ENCODE measurements at places on chromosomes 1 and 21. TPM values are rescaled to one million over a fixed set of nuclear protein-coding genes. Genes with fewer than 3 reads are reported as not detected.

GRCh38 chr1:10630661-10631120 is 155.9 kb downstream of the PEX14 start:
- DNase-seq: no peak

GRCh38 chr1:86478416-86479156 is 9.9 kb downstream of the CLCA1 start:
- no peak for DNase-seq

- DNase-seq: peak; percentile 93
Measured at GRCh38 chr1:203306089-203306964, 1.0 kb downstream of the BTG2 start.

GRCh38 chr1:114468710-114469468 is 42.1 kb downstream of the TRIM33 start:
- no peak for DNase-seq

The SFN gene
- not detected for total RNA-seq

The NSL1 gene
- total RNA-seq: 30.1 TPM

GRCh38 chr1:24968941-24969585 is 39.0 kb upstream of the RUNX3 start:
- DNase-seq: no peak

DNA sequence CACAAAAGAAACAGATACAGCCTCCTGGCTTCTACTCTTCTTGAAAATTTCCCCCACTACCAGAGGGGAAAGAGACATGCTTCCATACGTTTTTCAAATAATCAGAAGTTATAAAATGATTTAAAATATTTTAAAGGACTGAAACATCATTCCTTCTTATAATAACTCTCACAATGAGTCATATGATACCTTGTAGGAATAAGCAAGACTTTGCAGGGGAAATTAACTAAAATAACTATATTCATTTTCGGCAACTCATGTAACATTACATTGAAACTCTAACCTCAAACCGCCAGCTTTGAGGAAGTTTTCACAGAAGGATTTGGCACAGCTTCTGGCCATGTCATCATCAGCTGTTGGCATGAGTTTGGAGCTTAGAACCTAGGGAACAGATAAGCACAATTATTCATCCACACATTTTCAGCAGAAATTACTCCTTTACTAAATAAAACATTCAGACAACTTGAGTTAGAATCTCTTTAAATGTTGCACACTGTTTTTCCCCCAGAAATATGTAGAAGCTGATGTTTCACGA is 85.9 kb downstream of the USP24 start:
- DNase-seq: no peak

GRCh38 chr21:41932576-41933312 is 21.1 kb downstream of the C2CD2 start:
- no peak for DNase-seq

DNA sequence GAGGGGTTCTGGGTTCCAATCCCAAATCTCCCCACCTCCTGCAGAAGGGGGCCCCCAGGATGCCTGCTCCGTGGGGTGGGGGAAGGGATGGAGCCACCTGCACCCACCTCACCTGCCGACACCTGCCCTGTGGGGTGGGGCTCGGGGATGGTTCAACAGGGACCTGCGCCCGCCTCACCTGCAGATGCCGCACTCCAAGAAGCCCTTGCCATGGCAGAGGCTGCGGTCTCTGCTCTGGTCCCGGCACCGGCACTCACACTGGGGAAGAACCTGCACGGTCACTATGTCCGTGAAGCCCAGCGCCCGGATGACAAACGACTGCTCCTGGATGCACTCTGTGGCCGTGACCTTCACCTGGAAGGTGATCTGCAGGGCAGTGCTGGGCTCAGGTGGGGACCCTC is 18.1 kb upstream of the PTTG1IP start:
- DNase-seq: peak; percentile 14

GRCh38 chr1:225977937-225978748 is 21.0 kb downstream of the SDE2 start:
- no peak for DNase-seq

The UBXN10 gene
- 1.0 TPM for total RNA-seq

The CFHR4 gene
- not detected for total RNA-seq

GRCh38 chr1:244659694-244660093 is 6.8 kb downstream of the DESI2 start:
- no peak for DNase-seq

- no peak for DNase-seq
Measured at GRCh38 chr1:3233551-3233950, 164.5 kb downstream of the PRDM16 start.

The VANGL2 gene
- total RNA-seq: 1.2 TPM

DNA sequence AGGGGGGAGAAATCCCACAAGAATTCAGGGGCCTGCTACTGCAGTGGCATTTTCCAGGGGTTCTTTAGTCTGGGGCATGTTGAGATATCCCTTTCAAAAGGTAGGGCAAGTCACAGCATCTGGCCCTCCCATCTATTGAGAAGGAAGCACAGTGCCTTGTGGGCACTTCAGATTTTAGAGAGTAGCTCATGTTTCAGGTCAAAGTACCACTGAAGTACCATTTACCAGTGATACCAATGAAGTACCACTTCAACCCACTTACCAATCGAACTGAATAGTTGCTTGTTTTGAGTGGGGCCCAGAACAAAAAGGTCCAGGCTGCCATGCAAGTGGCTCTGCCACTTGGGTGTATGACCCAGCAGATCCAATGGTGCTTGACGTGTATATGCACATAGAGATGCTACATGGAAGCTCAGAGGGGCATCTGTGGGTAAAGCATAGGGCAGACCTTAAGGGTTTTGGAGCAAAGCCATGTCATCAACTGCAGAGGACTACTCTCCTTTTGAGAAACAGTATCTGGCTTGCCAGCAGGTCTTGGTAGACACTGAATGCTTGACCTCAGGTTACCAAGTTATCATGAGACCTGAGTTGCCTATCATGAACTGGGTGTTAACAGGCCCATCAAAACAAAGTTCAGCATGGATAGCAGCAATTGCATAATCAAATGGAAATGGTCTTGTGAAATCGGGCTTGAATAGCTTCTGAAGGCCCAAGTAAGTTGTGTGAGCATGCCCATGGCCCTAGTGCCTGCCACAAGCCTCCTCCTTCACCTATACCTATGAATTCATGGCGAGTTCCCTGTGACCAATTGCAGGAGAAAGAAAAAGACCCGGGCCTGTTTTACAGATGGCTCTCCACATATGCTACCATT is 23.5 kb downstream of the PLA2G2D start:
- no peak for DNase-seq

The CLCNKB gene
- total RNA-seq: 1.2 TPM

The FAM3B gene
- not detected for total RNA-seq

GRCh38 chr1:117929343-117930172 is at the start of the genes GDAP2 and WDR3:
Gene GDAP2 (minus strand): TSS chr1:117929621. CDS start chr1:117920357, 9,264 bp downstream.
Gene WDR3 (plus strand): TSS chr1:117929739. CDS start chr1:117933320, 3,581 bp downstream.
- peak; percentile 97 for DNase-seq

DNA sequence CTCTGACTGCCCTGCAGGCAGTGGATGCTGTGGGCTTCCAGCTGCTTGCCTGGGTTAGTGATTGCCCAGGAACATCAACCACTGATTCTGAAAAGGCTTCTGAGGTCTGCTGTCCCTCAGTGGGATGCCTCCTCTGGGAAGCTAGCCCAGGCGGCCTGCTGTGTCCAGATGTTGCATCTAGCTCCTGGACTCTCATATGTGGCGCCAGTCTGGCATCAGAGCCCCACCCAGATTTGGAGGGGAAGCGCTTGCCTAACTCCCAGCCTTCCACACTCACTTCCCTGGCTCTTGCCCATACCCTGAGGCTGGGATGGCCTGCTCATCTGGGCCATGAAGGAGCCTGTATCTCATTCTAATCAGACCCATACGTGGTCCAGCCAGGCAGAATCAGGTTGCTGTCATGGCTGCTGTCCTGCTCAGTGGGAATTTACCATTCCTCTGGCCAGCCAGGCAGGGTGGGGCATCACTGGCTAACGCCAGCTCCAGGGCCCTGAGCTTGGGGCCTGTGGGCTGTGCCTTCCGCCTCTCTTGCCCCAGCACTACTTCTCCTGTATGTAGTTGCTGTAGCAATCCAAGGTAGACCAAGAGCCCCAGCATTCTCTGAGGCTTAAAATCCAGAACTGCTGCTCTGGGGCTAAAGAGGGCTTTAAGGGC is 4.1 kb downstream of the CSF1 start:
- no peak for DNase-seq

Data from heart right ventricle (tissue), 16 donors.